ENCODE measurements at places on chromosomes 2 and 18.

DNA sequence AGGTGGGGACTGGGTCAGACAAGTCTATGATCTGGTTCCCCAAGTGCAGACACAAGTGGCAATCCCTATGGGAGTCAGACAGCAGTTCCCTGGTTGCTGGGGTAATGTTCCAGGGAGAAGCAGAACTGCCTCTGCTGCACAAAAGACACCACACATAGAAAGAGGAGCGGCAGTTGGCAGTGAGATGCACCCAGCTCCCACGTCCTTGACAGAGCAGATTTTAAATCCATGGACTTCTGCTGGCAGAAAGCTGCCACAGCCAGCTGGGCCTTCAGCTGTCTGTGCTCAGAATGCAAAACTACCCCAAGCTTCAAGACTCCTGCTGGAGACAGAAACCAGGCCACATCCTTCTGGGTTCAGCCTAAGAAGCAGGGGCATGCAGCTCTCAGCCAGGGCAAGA lies 147.2 kb downstream of the ETAA1 start:
- DNase-seq, result no peak

- no peak for DNase-seq
Observed at GRCh38 chr2:24362253-24362652, 1.9 kb upstream of the ITSN2 start.

DNA sequence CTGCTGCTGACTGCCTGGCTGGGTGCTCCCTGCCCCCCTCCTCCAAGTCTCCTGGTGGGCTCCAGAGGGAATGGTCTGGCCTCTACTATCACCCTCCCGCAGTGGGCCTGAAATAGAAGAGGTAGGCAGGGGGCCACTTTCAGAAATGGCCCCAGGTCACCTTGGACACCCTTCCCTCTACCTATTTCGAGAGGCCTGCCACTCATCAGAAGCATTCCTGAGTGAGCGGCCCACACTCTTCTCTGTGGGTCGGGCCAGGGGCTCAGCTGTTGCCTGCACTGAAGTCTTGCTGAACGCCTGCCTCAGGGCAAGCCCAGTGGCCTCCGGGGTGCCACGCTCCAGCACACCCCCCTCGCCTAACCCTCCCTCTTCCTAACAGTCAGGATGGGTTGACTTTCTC lies 124.9 kb downstream of the TNS1 start:
- DNase-seq, result no peak

DNA sequence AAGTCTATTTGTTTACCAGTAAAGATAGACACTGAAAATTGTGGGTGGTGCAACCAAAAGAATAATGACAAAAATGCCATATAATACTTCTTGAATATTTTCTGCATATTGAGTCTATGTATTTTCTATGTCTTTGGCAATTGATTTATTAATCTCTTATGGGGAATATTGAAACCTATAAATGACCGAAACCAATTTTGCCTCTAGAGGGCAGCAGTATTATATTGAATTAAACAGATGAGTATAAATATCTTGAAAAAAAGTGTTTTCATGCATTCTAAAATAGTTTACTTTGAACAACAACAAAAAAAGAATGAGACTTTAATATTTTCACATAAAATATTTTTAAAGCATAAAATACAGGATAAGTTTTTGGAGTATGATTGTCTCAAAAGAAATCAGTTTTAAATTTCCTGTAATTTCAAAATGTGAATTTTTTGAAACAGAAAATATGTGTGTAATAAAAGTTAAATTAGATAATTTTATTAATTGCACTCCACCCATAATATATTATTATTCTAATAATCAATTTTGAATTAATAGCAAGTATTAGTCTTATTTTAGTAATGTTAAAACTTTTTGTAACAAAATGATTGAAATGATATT lies 49.9 kb upstream of the CALCRL start:
- DNase-seq, result no peak

GRCh38 chr18:66676699-66677098 lies 72.8 kb upstream of the CDH19 start:
- no peak for DNase-seq
